Esophagus squamous epithelium (tissue), 5 donors: ENCODE measurements at places on chromosomes 2 and 18. TPM values are rescaled to one million over a fixed set of nuclear protein-coding genes. Genes with fewer than 3 reads are reported as not detected.

The CCDC74B gene
- 4.4 TPM for total RNA-seq

GRCh38 chr2:135986507-135986906, 1.1 kb upstream of the DARS1 start:
- H3K36me3 ChIP-seq: no peaks in the 10 kb centered on the region
- peaks cover 14% of the 10 kb centered on the region for H3K4me1 ChIP-seq
- H3K4me3 ChIP-seq: no peak overlapping the region
- no peak overlapping the region for H3K27ac ChIP-seq

The NCKAP5 gene
- 4.5 TPM for total RNA-seq

GRCh38 chr2:119769645-119770044, 9.9 kb downstream of the PTPN4 start:
- DNase-seq: no peak
- H3K27ac ChIP-seq: no peak overlapping the region
- H3K4me1 ChIP-seq: no peaks in the 10 kb centered on the region

DNA sequence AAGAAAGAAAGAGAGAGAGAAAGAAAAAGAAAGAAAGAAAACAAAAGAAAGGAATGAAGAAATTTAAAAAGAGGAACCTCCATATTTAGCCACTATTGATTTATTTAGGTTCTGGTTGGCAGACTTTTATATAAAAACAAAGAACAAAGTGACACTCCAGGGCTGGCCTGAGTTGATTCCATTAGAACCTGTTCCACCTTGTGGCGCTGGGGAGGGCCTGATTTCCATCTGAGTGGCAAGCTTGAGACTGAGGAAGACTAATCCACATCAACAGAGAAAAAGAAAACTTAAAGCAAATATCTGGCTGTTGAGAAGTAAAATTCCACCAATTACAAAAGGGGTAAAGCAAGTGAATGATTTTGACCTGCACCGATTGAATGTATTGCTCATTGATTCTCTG, 345.3 kb downstream of the EN1 start:
- H3K27me3 ChIP-seq: no peaks in the 10 kb centered on the region
- H3K4me1 ChIP-seq: no peaks in the 10 kb centered on the region
- no peak overlapping the region for H3K27ac ChIP-seq

The HNRNPA3 gene
- total RNA-seq: 78.2 TPM

DNA sequence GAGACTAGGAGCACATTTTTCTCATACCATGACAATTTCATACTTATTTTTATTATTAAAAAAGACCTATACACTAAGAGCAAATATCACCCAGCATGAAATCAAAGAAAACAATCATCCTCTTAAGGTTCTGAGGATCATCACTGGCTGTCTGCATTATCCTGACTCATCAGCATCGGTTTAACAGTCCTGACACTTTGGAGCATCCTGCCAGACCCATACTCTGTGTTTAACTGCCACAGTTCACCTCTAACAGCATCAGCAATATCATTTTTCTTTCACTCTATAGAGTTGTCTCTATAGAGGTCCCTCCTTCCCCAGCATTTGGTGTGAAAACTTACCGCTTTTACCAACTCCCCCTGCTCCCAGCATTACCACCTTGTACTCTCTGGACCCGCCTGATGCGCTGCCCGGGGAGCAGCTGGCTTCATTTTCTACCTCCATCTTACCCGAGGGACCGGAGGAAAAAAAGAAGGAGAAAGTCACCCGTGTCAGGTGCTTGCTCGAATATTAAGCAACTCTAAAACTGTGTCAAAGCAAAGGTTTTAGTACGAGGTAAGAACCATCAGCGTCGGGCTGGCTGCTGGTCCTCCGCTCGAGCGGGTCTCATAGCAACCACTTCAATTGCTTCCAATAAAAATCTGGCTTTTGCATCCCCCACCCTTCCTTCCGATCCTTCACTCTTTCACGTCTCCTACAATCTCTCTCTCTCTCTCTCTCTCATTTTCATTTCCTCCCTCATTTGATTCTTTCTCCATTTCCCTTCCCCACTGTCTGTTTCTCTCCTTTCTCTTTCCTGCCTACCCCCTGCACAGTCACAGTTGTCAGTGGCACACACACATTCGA, at the start of gene RIT2:
RIT2 (minus strand) TSS at position 610 of the 846 bp plus-strand sequence.
- no peaks in the 10 kb centered on the region for H3K36me3 ChIP-seq
- no peak within 1 kb of the TSS for H3K4me3 ChIP-seq
- H3K27me3 ChIP-seq: no peaks in the 10 kb centered on the region
- DNase-seq: no peak
- no peaks in the 10 kb centered on the region for H3K4me1 ChIP-seq

The ERMN gene
- 0.19 TPM for total RNA-seq

GRCh38 chr2:62800618-62801017, 95.1 kb downstream of the EHBP1 start:
- DNase-seq: no peak
- H3K27me3 ChIP-seq: no peaks in the 10 kb centered on the region
- H3K36me3 ChIP-seq: no peaks in the 10 kb centered on the region
- peaks cover 6% of the 10 kb centered on the region for H3K4me1 ChIP-seq
- no peak overlapping the region for H3K27ac ChIP-seq

- H3K27me3 ChIP-seq: no peaks in the 10 kb centered on the region
- H3K4me1 ChIP-seq: no peaks in the 10 kb centered on the region
- no peaks in the 10 kb centered on the region for H3K36me3 ChIP-seq
- DNase-seq: no peak
These were observed 25.9 kb downstream of the PECR start for GRCh38 chr2:216055680-216056079.

- no peaks in the 10 kb centered on the region for H3K27me3 ChIP-seq
- no peak overlapping the region for H3K27ac ChIP-seq
- no peak for DNase-seq
- H3K4me3 ChIP-seq: peak overlapping the region; percentile 1
These were observed 235.6 kb downstream of the BCL11A start for GRCh38 chr2:60317844-60318243.

- no peaks in the 10 kb centered on the region for H3K27me3 ChIP-seq
- no peaks in the 10 kb centered on the region for H3K36me3 ChIP-seq
- peaks cover 60% of the 10 kb centered on the region for H3K4me1 ChIP-seq
These were observed 98.2 kb downstream of the TNS1 start for GRCh38 chr2:217904614-217904965.

The ITPRIPL1 gene
- total RNA-seq: 4.1 TPM

DNA sequence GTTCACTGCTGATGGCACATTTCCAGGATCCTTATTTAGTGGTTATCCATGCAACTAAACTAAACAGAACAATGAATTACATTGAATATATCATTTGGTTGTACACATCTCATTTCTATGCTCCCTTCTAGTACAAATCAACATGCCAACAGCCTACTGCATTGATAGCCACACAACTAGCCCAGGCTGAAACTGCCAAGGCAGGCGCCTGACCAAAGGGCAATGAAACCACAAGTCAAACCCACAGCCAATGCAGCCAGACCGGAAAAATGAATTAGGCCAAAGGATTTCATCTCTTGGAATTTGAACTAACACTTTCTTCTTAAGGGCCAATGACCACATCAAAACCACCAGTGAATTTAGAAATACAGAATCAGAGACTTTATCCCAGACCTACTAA, 196.4 kb downstream of the NOL4 start:
- H3K4me3 ChIP-seq: no peak overlapping the region
- no peaks in the 10 kb centered on the region for H3K4me1 ChIP-seq
- no peak for DNase-seq
- no peaks in the 10 kb centered on the region for H3K36me3 ChIP-seq
- H3K27ac ChIP-seq: no peak overlapping the region

The HOXD4 gene
- 0.31 TPM for total RNA-seq

GRCh38 chr2:219218217-219218731, 484 bp downstream of the ABCB6 start:
- peaks cover 46% of the 10 kb centered on the region for H3K4me1 ChIP-seq
- no peak for DNase-seq
- H3K36me3 ChIP-seq: peaks cover 39% of the 10 kb centered on the region
- peak overlapping the region; percentile 97 for H3K27ac ChIP-seq
- H3K4me3 ChIP-seq: peak overlapping the region; percentile 62
- H3K27me3 ChIP-seq: no peaks in the 10 kb centered on the region

GRCh38 chr18:63887424-63887823, at the start of gene SERPINB2:
Gene SERPINB2, plus strand, starts transcription at chr18:63887705. Its CDS starts 3,740 bp downstream, at chr18:63891445.
- no peaks in the 10 kb centered on the region for H3K36me3 ChIP-seq
- no peak for DNase-seq
- H3K27ac ChIP-seq: peak within 1 kb of the TSS; percentile 73
- H3K4me3 ChIP-seq: peak within 1 kb of the TSS; percentile 30
- H3K27me3 ChIP-seq: no peaks in the 10 kb centered on the region

- H3K4me1 ChIP-seq: peaks cover 43% of the 10 kb centered on the region
- H3K27me3 ChIP-seq: no peaks in the 10 kb centered on the region
- no peak for DNase-seq
- H3K27ac ChIP-seq: no peak overlapping the region
- H3K36me3 ChIP-seq: peaks cover 59% of the 10 kb centered on the region
- H3K4me3 ChIP-seq: no peak overlapping the region
These were observed 150.1 kb downstream of the TNS1 start for GRCh38 chr2:217852555-217853211.

- H3K27ac ChIP-seq: no peak overlapping the region
- H3K27me3 ChIP-seq: no peaks in the 10 kb centered on the region
- no peaks in the 10 kb centered on the region for H3K36me3 ChIP-seq
- no peak overlapping the region for H3K4me3 ChIP-seq
These were observed 69.8 kb upstream of the TANK start for GRCh38 chr2:161090411-161090810.

DNA sequence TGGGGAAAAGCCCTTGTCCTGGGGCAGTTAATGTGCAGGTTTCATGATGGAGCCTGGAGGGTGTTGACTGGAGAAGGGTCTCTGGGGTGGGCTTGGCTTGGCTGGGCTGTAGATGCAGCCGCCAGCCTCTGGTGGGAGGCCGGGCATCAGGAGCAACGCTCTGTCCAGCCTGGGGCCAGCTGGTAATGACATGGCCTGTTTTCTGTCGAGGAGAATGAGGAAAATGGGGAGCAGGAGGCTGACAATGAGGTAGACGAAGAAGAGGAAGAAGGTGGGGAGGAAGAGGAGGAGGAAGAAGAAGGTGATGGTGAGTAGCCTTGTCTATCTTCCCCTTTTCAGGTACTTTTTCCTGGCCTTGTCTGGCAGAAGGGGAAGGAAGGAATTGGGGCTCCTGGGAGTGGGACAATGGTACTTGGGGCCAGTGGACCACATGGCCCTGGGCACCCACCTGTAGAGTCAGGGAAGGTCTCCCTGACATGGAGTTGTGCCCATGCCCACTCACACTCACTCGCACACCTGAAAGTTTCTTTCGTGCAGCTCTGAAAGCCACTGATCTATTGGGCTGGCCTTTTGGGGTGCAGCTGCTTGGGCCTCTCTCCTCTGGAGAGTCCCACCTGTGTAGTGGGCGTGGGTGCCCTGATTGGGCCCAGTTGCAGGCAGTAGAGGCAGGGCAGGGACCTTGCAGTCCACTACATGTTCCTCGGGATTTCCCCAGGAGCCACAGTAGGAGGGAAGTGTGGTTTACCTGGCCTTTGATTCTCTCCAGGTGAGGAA, 3.5 kb downstream of the PTMA start:
- peak overlapping the region; percentile 100 for H3K27ac ChIP-seq
- peaks cover 63% of the 10 kb centered on the region for H3K4me1 ChIP-seq
- peaks cover 6% of the 10 kb centered on the region for H3K36me3 ChIP-seq

GRCh38 chr2:64839844-64840243, 149.4 kb upstream of the SLC1A4 start:
- no peak overlapping the region for H3K4me3 ChIP-seq
- no peaks in the 10 kb centered on the region for H3K36me3 ChIP-seq
- peaks cover 19% of the 10 kb centered on the region for H3K4me1 ChIP-seq
- no peaks in the 10 kb centered on the region for H3K27me3 ChIP-seq

GRCh38 chr2:197713271-197713670, 8.1 kb downstream of the MARS2 start:
- no peaks in the 10 kb centered on the region for H3K36me3 ChIP-seq
- H3K27me3 ChIP-seq: no peaks in the 10 kb centered on the region
- DNase-seq: no peak
- H3K4me1 ChIP-seq: peaks cover 3% of the 10 kb centered on the region
- no peak overlapping the region for H3K27ac ChIP-seq
- no peak overlapping the region for H3K4me3 ChIP-seq

The REEP1 gene
- 10.3 TPM for total RNA-seq

The MERTK gene
- 12.2 TPM for total RNA-seq

The MROH2A gene
- 2.1 TPM for total RNA-seq

The CGREF1 gene
- 2.6 TPM for total RNA-seq

- no peak overlapping the region for H3K4me3 ChIP-seq
- H3K27me3 ChIP-seq: no peaks in the 10 kb centered on the region
- no peaks in the 10 kb centered on the region for H3K36me3 ChIP-seq
- DNase-seq: no peak
These were observed 74.3 kb upstream of the ALPP start for GRCh38 chr2:232304236-232304635.

The CRACDL gene
- total RNA-seq: 6.5 TPM

The TUBA4B gene
- total RNA-seq: not detected

GRCh38 chr18:49863769-49864621, 50.7 kb upstream of the ACAA2 start:
- no peaks in the 10 kb centered on the region for H3K36me3 ChIP-seq
- no peak overlapping the region for H3K27ac ChIP-seq
- H3K4me1 ChIP-seq: peaks cover 35% of the 10 kb centered on the region

GRCh38 chr2:236691799-236692167, 122.2 kb downstream of the ACKR3 start:
- H3K27me3 ChIP-seq: no peaks in the 10 kb centered on the region
- H3K4me3 ChIP-seq: no peak overlapping the region
- peaks cover 21% of the 10 kb centered on the region for H3K4me1 ChIP-seq
- DNase-seq: no peak

The GPR35 gene
- total RNA-seq: 3.2 TPM

GRCh38 chr2:45006041-45006941, 3.0 kb downstream of the SIX2 start:
- H3K4me3 ChIP-seq: no peak overlapping the region
- no peaks in the 10 kb centered on the region for H3K36me3 ChIP-seq

GRCh38 chr2:237459741-237460174, 27.3 kb upstream of the MLPH start:
- H3K27me3 ChIP-seq: no peaks in the 10 kb centered on the region
- DNase-seq: no peak
- H3K27ac ChIP-seq: no peak overlapping the region
- H3K4me1 ChIP-seq: no peaks in the 10 kb centered on the region
- H3K36me3 ChIP-seq: no peaks in the 10 kb centered on the region
